ENCODE measurements at places on chromosomes 6 and 20.

- no peak for DNase-seq
Observed at GRCh38 chr20:52654567-52654966, 317.6 kb upstream of the TSHZ2 start.

GRCh38 chr6:33192105-33192646, at the start of gene COL11A2:
COL11A2 (minus strand) TSS chr6:33192467; CDS start chr6:33192240, 227 bp downstream.
- DNase-seq, result no peak

DNA sequence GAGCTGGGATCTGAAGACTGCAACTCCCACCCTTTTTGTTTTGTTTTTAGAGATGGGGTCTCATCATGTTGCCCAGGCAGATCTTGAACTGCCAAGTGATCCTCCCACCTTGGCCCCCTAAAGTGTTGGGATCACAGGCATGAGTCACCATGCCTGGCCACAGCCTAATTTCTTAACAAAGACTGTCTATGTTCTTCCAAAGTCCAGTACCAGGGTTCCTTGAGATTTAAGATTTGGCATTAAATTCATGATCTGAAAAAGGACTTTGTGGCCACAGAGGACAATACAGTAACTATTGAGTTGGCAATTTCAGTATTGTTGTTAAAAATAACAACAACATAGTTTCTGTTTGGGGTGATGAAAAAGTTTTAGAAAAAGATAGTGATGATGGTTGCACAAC, 28.7 kb upstream of the BEND3 start:
- no peak for DNase-seq

GRCh38 chr6:165769401-165769800, 106.4 kb upstream of the PDE10A start:
- DNase-seq, result no peak

DNA sequence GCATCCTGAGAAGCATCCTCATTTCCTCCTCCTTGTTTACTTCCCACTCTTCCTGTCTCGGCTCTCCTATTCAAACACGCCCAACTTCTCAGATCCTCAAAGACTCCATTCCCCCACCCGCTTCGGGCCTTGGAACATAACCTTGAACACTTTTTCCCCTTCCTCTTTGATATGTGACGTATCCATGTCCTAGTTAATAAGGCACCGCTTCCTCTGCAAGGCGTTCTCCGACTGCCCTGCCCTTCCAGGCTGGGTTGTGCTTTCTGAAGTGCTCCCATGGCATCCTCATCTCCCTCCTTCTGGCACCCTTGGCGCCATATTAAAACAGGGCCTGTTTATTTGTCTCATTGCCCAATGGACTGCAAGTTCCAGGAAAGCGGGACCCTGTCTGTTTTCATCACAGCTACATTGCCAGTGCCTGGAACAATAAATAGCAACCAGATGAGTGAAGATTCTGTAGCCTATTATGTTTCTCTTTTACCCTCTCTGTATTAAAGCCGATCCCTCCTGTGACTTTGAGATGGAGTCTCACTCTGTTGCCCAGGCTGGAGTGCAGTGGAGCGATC, 115.3 kb upstream of the TRAF3IP2 start:
- no peak for DNase-seq

- no peak for DNase-seq
Observed at GRCh38 chr6:88262332-88262731, 96.2 kb upstream of the CNR1 start.

DNA sequence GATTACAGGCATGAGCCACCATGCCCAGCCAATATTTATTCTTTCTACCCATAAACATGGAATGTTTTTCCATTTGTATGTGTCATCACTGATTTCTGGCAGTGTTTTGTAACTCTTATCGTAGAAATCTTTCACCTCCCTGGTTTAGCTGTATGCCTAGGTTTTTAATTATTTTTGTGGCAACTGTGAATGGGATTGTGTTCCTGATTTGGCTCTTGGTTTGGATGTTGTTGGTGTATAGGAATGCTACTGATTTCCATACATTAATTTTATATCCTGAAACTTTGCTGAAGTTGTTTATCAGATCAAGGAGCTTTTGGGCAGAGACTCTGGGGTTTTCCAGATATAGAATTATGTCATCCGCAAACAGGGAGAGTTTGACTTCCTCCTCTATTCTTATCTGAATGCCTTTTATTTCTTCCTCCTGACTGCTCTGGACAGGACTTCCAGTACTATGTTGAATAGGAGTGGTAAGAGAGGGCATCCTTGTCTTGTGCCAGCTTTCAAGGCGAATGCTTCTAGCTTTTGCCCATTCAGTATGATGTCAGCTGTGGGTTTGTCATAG, 198.6 kb downstream of the ZDHHC14 start:
- DNase-seq, result no peak

DNA sequence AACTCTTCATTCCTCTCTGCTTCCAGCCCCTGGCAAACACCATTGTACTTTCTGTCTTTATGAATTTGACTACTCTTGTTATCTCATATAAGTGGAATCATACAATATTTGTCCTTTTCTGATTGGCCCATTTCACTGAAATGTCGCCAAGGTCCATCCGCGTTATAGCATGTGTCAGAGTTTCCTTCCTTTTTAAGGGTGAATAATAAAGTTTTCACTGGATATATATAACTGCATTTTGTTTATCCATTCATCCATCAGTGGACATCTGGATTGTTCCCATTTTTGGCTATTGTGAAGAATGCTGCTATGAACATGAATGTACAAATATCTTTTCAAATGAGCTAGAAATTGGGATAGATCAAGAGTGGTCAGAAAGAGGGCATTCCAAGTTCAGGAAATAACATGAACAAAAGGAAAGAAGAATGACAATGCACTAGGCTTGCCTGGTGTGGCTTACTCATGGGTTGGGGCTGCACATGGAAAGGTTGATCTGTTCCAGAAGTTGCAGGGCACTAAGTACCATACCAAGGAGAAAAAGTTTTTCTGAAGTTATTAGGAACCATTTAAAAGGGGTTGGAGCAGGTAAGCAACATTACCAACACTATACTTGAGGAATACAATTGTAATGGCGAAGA, 10.0 kb upstream of the L3MBTL3 start:
- DNase-seq, result no peak

GRCh38 chr6:135014353-135014832, 40.2 kb downstream of the HBS1L start:
- DNase-seq, result no peak

Data from stimulated activated CD8-positive, alpha-beta memory T cell treated with anti-CD3 and anti-CD28 coated beads, Interleukin-2, amount 100 ng/mL, for 48 hours (primary cell).